ENCODE measurements at places on chromosomes 7 and 10.

- no peak for DNase-seq
Measured at GRCh38 chr10:93269281-93269680, 195.6 kb downstream of the CYP26A1 start.

GRCh38 chr10:92688927-92689662 is 660 bp upstream of the HHEX start:
- no peak for DNase-seq

- peak; percentile 29 for DNase-seq
Measured at GRCh38 chr10:130844310-130844709, 467.2 kb downstream of the TCERG1L start.

GRCh38 chr7:43248961-43249822 is 136.7 kb downstream of the HECW1 start:
- DNase-seq = peak; percentile 79

DNA sequence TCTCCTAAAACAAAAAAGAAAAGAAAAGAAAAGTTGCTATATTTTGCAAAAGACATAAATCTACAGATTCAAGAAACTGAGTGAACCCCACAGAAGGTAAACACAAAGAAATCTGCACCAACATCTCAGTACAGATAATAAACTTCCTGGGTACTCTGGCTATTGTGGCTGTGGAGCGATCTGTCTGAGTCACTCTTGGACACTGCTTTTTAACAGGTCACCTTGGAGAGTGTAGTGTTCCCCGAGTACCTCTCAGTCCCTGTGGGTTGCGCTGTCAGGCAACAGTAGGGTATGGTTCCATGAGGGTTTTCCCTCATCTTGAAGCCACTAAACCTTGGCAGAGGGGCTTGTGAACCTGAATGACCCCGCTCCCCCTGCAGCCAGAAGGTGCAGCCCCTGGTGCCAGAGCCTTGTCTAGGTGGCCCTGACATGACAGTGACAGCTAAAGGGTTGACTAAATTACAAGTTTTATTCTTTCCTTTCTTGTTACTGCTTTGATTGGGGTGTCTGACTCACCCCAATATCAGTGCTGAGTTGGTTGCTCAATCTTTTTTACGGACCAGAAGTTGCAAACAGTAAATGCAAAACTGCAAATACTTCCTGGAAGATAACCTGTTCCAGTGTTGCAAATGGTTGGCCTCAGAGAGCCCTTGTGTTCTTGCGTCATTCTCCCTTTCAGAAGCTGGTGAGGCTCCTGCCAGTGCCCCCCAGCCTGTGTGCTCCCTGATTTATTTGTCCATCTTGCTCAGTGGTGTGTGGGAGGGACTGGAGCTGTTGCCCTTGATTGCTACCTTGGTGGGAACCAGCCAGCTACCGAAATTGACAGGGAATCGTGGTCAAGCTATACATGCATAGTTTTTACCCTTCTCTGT is 30.6 kb downstream of the POR start:
- DNase-seq = no peak

DNA sequence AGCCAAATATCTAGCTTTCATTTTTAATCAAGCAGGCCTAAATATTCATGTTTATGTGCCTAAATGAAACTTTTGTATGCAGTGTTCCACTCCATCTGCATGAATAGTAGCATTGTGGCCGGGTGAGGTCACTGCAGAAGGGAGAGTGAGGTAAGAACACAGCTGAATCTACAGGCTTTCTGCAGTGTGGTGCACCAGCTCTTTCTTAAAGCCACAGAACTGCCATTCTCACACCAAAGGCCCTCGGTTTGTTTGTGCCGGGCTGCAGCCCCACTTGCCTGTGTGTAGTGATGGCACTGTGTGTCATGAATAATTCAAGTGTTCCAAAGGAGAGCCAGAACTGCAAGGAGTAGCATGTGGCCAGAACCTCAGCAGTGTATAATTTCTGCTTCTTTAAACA is 204.1 kb downstream of the TRIL start:
- no peak for DNase-seq

DNA sequence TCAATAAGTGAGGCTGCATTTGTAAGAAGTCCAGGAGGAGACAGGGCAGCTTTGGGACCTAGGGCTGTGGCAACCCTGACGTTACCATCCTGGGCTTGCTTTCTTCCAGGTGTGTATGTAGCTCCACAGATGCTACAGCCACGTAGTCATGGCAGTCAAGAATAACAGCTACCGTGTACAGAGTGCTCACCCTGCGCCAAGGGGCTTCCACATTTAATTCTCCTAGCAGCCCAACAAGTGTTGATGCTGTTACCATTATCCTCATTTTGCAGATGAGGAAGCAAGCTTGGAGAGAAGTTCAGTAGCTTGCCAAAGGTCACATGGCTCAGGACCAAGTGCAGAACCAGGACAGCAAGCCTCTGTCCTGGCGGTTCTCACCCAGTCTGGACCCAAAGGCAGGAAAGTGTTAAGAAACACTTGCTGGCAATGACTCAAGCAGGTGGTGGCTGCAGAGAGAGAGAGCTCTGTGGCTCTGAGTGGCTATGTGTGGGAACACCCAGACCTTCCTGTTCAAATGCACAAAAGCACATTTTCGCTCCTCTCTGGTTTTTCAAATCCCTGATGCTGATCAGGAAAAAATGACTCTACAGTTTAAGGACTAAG is 89.8 kb downstream of the CREM start:
- no peak for DNase-seq

DNA sequence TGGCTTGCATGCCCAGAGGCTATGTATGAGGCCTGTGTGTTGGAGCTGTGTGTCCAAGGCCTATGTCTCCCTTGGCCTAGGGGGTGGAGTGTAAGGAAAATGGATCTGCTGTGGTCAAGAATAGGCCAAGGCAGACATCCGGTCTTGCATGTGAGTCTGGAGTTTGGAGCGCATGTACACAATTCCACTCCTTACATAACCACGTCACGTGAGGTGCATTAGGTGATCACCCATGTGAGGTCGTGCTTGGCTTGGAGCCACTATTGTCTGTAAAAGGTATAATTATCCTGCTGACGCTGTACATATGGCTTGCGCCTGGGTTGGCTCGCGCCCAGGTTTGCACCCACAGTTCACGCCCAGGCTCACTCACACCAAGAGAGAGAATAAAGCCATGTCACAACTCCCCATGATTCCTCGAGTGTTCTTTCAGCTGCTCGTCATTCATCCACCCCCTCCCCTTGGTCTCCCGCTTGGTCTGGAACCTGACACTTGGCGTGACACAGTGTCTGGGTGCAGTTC is 105.5 kb downstream of the BICC1 start:
- no peak for DNase-seq

GRCh38 chr10:123926401-123927264 is 35.0 kb upstream of the CPXM2 start:
- no peak for DNase-seq

DNA sequence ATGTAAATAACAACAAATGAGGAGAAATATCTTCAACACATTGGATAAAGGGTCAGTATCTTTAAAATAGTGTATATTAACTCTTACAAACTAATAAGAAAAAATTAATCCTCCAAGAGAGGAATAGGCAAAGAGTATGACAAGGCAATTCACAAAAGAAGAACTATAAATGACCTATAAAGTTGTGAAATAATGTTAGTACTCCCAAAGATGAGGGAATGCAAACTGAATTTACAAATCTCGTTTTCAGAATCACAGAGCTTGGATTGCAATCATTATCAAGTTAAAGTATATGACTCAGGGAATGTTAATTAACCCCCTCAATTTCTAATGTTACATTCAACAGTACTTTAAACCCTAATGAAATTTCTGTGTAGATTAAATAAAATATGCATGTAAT is 87.3 kb upstream of the TARP start:
- DNase-seq = no peak

- no peak for DNase-seq
Measured at GRCh38 chr7:2112261-2113198, 120.2 kb downstream of the MAD1L1 start.

- no peak for DNase-seq
Measured at GRCh38 chr7:120714945-120715344, 143.0 kb downstream of the TSPAN12 start.

DNA sequence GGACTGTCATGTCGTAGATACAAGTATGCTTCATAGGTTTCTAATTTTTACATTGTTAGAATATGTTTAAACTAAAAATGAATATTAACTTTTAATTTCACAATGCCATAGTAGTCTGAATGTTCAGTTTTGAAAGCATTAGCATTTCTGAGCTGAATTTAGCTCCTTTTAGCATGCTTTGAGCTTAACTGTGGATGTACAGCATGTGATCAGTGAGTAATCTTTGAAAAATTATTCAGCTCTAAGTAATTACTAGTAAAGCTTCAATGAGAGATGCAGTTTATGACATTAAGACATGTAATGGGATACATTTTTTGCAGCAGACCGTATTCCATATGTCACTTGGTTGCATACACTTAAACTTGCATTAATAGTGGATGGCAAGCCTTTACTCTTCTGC is 114.1 kb upstream of the WNT16 start:
- DNase-seq = no peak

DNA sequence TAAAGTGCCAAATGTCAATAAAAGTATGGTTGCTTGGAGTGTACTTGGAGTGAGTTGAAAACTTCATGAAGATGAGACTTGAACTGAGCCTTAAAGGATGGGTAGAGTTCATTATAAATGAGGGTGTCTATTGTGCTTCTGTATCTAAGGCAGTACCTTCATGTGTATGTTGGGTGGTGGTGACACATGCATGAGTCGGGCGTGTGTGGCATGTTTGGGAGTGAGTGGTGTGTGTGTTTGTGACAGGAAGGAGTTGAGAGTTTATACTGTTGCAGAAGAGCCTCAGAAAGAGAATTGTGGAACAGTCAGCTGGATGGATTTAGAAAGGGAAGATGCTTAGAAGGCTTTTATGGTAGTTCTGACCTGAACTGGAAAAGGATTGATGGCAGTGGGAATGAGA is 6.0 kb upstream of the ZRANB1 start:
- DNase-seq = no peak

Data from GOT3 (cell line).